ENCODE measurements at places on chromosomes 7 and 10.

DNA sequence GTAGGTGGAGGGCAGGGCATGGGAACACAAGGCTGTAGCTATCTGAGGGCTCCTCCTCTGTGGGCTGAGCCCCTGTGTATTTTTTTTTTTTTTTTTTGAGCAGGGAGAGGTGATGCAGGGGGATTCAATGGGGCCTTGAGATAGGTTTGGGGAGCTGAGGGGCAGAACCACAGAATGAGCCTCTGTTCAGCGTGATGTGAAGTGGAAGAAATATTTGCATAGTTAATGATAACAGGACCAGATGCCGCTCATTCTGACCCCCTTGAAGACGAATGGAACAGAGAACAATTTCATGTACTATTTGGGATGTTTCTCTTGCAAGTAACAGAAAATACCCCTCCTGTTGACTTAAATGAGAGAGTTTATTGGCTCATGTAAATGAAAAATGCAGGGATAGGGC, 69.7 kb upstream of the EMX2 start:
- DNase-seq, result no peak

GRCh38 chr7:93039282-93039681, 78.5 kb downstream of the SAMD9 start:
- DNase-seq, result no peak

- DNase-seq, result no peak
Measured at GRCh38 chr10:116587878-116588591, 2.7 kb upstream of the PNLIPRP1 start.

GRCh38 chr7:157703131-157703530, 366.3 kb downstream of the DNAJB6 start:
- no peak for DNase-seq

- no peak for DNase-seq
Measured at GRCh38 chr10:72523062-72523461, 102.8 kb downstream of the MICU1 start.

- peak; percentile 41 for DNase-seq
Measured at GRCh38 chr10:3887885-3888476, 103.0 kb upstream of the KLF6 start.

GRCh38 chr7:44522315-44522714, 18.8 kb downstream of the NPC1L1 start:
- no peak for DNase-seq

GRCh38 chr7:80879849-80880248, 39.0 kb downstream of the SEMA3C start:
- no peak for DNase-seq

- DNase-seq, result no peak
Measured at GRCh38 chr10:790821-791551, 101.5 kb upstream of the DIP2C start.

GRCh38 chr10:132593389-132593788, 55.8 kb downstream of the INPP5A start:
- no peak for DNase-seq

DNA sequence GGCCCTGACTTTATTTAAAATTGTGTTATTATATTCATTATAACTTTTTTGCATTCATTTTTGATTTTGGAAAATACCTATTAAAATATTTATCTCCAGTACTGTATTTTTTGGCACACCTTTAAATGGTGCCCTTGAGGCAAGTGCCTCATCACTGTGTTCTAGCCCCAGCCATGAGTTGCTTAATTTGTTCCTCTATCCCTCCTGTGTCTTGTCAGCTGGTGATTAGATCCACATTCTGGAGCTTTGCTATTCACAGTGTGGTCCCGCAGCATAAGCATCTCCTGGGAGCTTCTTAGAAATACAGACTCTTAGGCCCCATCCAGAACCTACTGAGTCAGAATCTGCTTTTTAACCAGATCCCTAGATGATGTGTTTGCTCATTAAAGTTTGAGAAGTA, 19.8 kb downstream of the AGK start:
- no peak for DNase-seq

DNA sequence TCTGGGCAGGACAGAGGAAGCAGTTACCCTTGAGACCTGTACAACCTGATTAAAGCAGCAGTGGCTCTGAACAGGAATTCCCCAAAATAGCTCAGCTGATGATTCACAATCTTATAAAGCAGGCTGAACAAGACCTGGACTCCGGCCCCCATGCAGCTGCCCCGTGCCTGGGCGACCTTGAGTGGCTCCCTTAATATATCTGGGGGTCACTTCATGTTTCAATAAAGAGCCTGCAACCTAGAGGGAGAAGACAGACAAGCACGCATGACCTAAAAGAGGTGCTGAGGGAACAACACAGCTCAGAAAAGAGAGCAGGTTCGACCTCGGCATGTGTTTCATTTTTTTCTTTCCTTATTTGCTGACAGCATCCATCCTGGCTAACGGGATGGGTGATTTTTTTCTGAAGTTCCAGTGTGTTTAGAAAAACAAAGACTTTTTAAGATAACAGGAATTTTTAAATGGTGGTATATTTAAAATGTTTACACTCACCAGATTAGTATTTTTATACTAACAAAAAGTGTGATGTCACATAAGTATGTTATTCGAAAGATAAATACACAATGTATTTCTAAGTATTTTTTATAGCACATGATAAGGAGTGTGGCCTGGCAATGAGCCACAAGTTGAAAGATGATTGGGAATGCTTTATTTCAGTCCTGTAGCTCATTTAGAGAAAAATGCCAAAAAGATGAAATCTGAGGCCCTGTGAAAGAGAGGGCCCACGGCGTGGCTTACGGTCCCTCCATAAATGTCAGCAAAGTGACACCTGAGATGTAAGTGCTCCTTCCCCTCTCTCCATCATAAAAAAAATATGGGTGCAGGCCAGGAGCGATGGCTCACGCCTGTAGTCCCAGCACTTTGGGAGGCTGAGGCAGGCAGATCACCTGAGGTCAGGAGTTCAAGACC, 161.3 kb downstream of the SLIT1 start:
- no peak for DNase-seq

DNA sequence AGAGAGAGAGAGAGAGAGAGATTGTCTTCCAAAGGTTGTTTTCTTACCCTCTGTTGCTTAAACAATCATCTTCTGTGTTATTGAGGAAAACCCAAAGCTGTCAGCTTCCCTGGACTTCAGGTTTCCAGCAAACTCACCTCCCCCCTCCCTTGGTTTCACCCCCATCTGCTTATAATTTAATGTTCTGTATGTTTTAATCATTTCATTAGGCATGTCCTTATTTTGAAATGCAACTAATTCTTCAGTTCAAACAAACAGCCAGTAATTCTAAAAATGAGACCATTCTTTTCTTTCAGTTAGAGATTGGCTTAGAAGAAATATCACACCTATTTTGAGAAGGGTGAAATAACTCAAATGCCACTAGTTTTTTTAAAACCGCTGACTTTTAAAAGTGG, 102.9 kb downstream of the FAM204A start:
- no peak for DNase-seq

- no peak for DNase-seq
Measured at GRCh38 chr10:3014968-3015367, 52.4 kb upstream of the PFKP start.

- no peak for DNase-seq
Measured at GRCh38 chr7:28956608-28957063, 1.5 kb downstream of the TRIL start.

All from activated CD4-positive, alpha-beta T cell treated with anti-CD3 and anti-CD28 coated beads for 1 hour (primary cell).